Mesenteric fat pad (tissue), 1 donor: ENCODE measurements at places on chromosomes 1 and 21. TPM values are rescaled to one million over a fixed set of nuclear protein-coding genes. Genes with fewer than 3 reads are reported as not detected.

Gene CCDC30
- 1.6 TPM for total RNA-seq

Gene PATJ
- 11.1 TPM for total RNA-seq

Gene WNT2B
- 3.9 TPM for total RNA-seq

Gene DCDC2B
- total RNA-seq: not detected

Gene NPR1
- 156 TPM for total RNA-seq

Gene ALDH4A1
- 54.8 TPM for total RNA-seq

Gene OVAAL
- not detected for total RNA-seq

Gene MEF2D
- total RNA-seq: 38.7 TPM

Gene S100A8
- 674 TPM for total RNA-seq

Gene ALX3
- total RNA-seq: not detected

Gene SELP
- 13.4 TPM for total RNA-seq

Gene LIN28A
- total RNA-seq: not detected

Gene WNT3A
- total RNA-seq: not detected

Gene MIXL1
- not detected for total RNA-seq

Gene USH2A
- not detected for total RNA-seq

Gene RORC
- 0.10 TPM for total RNA-seq

Gene VAV3
- 11.4 TPM for total RNA-seq

Gene GREM2
- 0.16 TPM for total RNA-seq

Gene C8B
- not detected for total RNA-seq

Gene TRNP1
- total RNA-seq: 1.7 TPM

Gene EXTL1
- total RNA-seq: not detected

Gene F13B
- not detected for total RNA-seq

Gene LCE2A
- total RNA-seq: not detected

Gene CFHR3
- total RNA-seq: 0.39 TPM

Gene SYDE2
- 9.3 TPM for total RNA-seq

Gene CHI3L2
- 12.4 TPM for total RNA-seq

Gene SHISAL2A
- not detected for total RNA-seq

Gene HMGCS2
- total RNA-seq: 0.71 TPM

Gene CYP4A22
- total RNA-seq: 0.42 TPM

Gene CRYBG2
- total RNA-seq: 0.06 TPM

Gene URB2
- total RNA-seq: 14.0 TPM

Gene HMGCL
- 31.7 TPM for total RNA-seq

Gene FAM72D
- not detected for total RNA-seq

Gene SYTL1
- total RNA-seq: 1.9 TPM

Gene LENEP
- not detected for total RNA-seq

Gene KLF17
- total RNA-seq: not detected

Gene KRTAP11-1
- total RNA-seq: not detected

Gene TCHH
- total RNA-seq: 1.1 TPM

Gene RGS13
- 1.0 TPM for total RNA-seq

Gene OR2T35
- total RNA-seq: not detected

Gene IL10
- total RNA-seq: 23.0 TPM

Gene TGFBR3
- 158 TPM for total RNA-seq

Gene PRAMEF27
- not detected for total RNA-seq

Gene PHLDA3
- 358 TPM for total RNA-seq

Gene IQCC
- 0.67 TPM for total RNA-seq

Gene NUDT4B
- total RNA-seq: 0.74 TPM

Gene ZNF326
- total RNA-seq: 15.4 TPM

Gene AADACL3
- 0.19 TPM for total RNA-seq

Gene FRRS1
- total RNA-seq: 6.0 TPM

Gene CD5L
- not detected for total RNA-seq

Gene ACTN2
- total RNA-seq: 0.71 TPM

Gene RXRG
- total RNA-seq: 1.4 TPM

Gene E2F2
- 0.29 TPM for total RNA-seq

Gene ZNF697
- total RNA-seq: 11.0 TPM

Gene FNDC5
- 0.96 TPM for total RNA-seq

Gene HNRNPU
- 284 TPM for total RNA-seq

Gene ZC3H12A
- total RNA-seq: 34.2 TPM

Gene AJAP1
- 0.55 TPM for total RNA-seq
